SK-N-SH (cell line): ENCODE measurements at places on chromosomes 13 and 19. TPM values are rescaled to one million over a fixed set of nuclear protein-coding genes. Genes with fewer than 3 reads are reported as not detected.

DNA sequence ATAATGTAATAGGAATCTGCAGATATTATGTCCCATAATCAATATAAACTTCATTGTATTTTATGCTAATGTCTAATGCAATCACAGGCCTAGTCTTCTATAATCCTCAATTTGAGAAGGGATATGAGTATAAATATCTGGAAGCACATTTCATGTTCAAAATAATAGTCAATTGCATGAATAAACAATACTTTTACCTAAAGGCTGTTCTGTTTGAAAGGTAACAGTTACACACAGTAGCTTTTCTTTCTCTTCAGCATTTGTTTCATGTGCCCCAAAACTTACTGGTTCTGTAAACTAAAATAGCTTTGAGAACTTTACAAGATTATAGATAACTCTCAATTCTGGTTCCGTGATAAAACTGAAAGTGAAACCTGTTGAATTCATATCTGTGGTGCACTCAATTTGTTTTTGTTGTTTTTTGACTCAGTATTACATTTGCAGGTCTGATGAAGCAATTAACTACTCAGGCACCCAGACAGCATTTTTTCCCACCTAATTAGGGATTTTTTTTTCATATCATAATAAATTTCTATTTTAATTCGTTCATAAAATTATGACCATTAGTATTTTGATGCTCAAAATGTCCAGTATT, 1193.8 kb downstream of the SLITRK1 start:
- DNase-seq = no peak

GRCh38 chr19:14181906-14182305, 24.1 kb downstream of the ADGRL1 start:
- peak; percentile 14 for DNase-seq

Gene ZNF177
- polyA plus RNA-seq = 2.6 and 3.6 TPM in 2 replicates

- DNase-seq = no peak
Observed at GRCh38 chr19:45123440-45123850, 30.5 kb downstream of the PPP1R37 start.

Gene TEX29
- 0.18 TPM in 1 of 2 replicates, not detected in the other for polyA plus RNA-seq

Gene PGLYRP1
- polyA plus RNA-seq = not detected in 2 replicates

Gene ZNF557
- 2.3 and 2.8 TPM in 2 replicates for polyA plus RNA-seq

DNA sequence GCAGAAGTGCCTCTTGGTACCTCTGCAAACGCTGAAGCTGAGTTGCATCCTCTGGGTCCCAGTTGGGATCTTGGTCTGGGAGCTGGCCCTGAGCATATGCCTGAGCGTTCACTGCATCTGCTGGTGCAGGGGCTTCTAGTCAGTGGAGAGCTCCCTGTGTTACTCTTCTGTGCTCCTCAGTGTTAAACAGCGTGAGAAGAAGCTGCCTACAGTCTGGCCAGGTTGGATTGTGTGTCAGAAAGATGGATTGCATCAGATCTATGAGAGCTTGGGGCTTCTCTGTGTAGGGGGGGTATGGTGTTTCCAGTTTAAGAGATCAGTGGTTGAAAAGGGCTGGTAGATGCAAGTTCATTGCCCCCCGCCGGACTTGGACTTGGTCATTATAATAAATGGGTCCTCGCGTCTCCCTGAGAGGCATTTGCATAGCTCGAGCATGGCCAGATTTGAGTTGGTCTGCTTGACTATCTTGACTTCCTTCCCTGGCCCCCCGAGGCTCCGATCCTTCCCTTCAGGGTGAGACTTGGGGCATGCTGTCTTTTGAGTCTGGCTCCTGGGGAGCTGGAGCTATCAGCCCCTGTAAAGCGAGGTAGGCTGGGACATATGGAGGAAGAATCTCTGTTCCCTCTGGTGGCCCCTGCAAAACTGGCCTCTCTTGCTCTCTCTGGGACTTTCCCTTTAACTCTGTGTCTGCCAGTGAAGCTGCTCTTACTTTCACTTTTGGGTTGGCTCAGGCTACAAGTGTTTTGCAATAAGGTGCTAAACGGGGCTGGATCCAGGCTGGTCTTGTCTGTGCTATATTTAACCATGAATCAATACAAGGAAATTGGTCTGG, 52.9 kb downstream of the OR10H4 start:
- DNase-seq = no peak

DNA sequence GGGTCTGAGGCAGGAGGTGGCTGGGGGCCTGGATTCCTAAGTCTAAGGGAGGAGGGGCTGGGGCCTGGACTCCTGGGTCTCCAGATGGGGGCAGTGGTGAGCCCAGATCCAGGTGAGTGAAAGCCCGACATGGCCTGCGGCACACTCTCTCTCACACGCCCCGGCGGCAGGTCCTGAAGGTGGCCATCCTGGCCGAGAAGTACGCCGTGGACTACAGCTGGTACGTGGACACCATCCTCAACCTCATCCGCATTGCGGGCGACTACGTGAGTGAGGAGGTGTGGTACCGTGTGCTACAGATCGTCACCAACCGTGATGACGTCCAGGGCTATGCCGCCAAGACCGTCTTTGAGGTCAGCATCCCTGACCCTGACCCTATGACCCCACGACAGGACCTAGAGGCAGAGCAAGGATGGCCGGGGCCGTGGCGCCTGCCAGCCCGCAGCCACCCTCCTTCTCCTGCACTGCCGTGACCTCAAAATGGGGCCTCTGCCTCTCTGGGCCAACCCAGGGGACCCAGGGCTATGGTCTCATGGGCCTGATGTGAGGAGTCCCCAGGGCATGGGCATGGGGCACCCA, 13.2 kb downstream of the FUZ start:
- DNase-seq = no peak

Gene PALM3
- 5.2 and 5.5 TPM in 2 replicates for polyA plus RNA-seq
